Stimulated activated CD4-positive, alpha-beta T cell treated with anti-CD3 and anti-CD28 coated beads, Interleukin-2, amount 100 ng/mL, for 24 hours (primary cell): ENCODE measurements at places on chromosomes 3 and 15.

GRCh38 chr15:45634432-45635190 lies at the start of gene SQOR:
SQOR (plus strand) TSS chr15:45635029; CDS start chr15:45658924, 23,895 bp downstream.
- DNase-seq = peak; percentile 66

- no peak for DNase-seq
These were observed 136.3 kb downstream of the LRRK1 start for GRCh38 chr15:101055411-101055810.

- no peak for DNase-seq
These were observed 104.5 kb downstream of the IGF2BP2 start for GRCh38 chr3:185720326-185720725.

- DNase-seq = no peak
These were observed 981.2 kb downstream of the SQOR start for GRCh38 chr15:46616033-46616432.

- no peak for DNase-seq
These were observed 26.9 kb downstream of the PRKAR2A start for GRCh38 chr3:48820612-48821324.

DNA sequence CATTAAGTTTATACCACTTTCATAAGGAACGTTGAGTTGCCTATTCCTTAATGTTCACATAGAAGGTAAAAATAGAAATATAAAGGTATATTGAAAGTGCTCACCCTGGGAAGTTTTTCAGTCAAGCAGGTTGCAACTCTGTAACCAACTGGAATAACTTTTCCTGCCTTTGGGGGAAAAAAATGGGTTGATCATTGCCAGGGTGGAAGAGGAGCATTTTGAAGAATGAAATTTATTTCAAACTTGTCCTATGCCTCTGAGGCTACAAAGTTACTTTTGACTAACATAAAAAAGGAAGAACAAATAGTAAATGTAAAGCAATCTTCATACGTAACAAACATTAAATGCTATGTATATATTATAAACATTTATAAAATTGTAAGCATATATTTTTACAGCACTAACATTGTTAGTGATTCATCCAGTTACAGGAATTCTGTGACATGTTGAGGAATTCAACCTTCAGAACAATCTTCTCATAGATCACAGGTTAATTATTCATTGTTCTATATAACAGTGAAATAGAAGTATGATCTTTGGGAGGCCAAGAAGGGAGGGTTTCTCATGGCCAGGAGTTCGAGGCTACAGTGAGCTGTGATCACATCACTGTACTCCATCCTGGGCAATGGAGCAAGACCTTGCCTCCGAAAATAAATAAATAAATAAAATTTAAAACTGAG lies 13.5 kb downstream of the EFHB start:
- no peak for DNase-seq
